HTR-8/SVneo (cell line): ENCODE measurements at places on chromosomes 1 and 21.

DNA sequence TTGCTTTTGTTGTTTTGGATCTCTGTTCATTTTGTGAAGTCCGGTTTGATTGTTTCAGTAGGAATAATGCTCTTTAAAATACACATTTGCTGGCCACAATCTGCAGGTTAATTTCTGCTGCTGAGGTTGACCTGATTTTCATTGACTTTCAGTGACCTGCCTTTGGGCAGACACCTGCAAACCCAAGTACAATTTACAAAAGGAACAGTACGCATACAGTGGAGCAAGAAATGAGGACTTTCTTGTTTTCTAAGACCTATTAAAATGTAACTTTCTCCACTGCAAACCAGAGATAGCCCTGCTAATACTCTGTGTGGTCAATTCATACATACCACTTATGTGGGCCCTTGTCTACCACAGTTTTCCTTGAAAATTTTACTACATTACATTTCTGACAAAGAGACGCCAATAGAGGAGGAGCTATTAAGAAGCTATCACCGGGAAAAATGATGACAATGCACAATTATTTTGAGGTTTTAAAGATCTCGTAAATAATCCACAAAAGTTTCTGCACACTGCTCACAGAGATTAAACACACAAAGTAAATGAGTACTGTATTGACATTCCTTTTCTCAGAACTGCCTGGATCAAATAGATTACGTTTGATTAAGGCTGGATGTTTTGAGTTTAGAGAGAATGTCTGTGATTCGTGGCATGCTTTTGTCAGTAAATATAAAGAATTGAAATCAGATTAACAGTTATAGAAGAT, 141.9 kb downstream of the SDCCAG8 start:
- DNase-seq: no peak

GRCh38 chr1:18883636-18884418, 18.5 kb downstream of the ALDH4A1 start:
- DNase-seq: peak; percentile 61

- DNase-seq: no peak
Observed at GRCh38 chr1:175580841-175581240, 162.6 kb downstream of the TNR start.

GRCh38 chr1:227729144-227729880, 5.8 kb downstream of the JMJD4 start:
- DNase-seq: no peak

DNA sequence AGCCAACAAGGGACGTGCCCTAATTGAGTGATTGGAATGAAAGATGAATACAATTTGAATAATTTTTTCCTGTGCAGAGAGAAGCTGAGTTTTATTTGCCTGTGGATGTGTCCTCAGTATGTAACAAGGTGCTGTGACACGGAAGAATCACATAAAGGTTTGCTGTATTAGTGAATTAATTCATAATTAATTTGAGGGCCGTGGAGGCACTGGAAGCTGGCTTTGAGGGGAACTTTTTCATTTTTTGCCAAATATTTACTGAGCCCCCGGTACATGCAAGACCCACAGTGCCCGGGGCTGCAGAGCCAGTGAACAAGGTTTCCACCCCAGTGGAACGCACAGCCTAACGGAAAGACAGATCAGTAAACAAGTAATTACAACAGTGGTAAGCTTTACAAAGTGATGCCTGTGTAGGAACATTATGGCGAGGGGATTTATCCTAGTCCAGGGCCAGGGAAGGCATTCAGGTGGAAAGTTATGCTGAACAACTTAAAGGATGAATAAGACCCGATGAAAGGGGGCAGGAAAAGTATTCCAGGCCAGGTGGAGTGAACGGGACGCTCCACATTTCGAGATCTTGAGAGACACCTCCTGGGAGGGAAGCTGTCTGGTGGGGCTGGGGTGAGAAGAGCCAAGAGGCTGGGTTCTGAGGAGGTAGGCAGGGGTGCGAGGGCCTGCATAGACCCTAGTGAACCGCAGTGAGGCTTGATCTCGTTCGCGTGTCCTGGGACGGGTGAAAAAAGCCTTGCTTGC, 773 bp upstream of the RCC2 start:
- DNase-seq: no peak

DNA sequence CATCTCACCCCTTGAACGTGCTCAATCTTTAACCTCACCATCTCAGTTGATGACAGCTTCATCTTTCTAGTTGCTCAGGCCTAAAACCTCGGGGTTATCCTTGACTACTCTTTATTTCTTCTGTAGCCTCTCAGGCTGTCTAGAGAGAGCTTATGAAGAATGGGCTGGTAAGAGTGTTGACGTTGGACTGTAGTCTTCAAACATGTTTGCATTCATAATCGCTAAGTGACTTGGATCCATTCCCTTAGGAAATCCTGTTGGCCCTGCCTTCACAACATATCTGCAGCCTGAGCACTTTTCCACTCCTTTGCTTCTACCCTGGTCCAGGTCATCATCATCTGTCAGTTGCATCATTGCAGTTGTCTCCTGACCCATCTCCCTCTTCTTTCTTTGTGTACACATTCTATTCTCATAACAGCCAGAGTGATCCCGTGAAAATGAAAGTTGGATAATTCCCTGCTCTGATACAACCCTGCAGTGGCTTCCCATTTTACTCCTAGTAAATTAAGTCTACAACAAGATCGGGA, 10.5 kb downstream of the UCK2 start:
- DNase-seq: no peak

DNA sequence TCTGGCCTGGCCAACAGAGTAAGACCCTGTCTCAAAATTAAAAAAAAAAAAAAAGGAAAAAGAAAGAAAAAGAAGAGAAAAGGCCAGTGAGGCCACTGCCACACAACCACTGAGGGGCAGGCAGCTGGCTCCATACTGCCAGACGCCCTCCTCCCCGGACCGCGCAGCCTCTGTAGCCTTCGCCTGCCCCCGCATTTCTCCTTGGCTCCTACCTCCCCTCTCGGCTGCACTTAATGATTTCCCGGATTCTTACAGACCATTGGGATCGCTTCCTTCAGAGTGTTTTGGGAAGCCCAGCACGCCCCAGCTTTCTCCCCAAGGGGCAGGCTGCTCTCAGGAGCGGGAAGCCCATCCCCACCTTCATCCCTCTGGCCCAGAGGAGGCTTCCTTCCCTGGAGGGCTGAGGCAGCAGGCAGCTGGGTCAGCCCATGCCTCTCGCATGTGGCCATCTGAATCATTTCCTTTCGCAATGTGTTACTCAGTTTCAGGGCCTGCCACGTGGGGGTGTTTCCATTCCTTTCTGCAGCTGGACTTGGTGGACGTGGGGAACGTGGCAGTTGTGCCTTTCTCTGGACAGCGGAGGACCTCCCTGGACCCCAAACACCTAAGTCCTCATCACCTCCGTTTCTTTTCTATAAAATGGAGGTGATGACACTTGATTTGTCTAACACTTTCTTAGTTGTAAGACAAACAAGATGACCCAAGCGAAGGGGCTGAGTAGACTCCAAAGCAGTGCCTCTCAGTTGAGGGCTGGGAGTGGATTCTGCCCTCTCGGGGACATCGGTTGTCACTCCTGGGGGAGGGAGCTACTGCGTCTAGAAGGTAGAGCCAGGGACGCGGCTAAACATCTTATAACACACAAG, 2.3 kb downstream of the SLC2A5 start:
- DNase-seq: peak; percentile 39

- DNase-seq: no peak
Observed at GRCh38 chr1:92186081-92186480, 31.6 kb upstream of the C1orf146 start.

DNA sequence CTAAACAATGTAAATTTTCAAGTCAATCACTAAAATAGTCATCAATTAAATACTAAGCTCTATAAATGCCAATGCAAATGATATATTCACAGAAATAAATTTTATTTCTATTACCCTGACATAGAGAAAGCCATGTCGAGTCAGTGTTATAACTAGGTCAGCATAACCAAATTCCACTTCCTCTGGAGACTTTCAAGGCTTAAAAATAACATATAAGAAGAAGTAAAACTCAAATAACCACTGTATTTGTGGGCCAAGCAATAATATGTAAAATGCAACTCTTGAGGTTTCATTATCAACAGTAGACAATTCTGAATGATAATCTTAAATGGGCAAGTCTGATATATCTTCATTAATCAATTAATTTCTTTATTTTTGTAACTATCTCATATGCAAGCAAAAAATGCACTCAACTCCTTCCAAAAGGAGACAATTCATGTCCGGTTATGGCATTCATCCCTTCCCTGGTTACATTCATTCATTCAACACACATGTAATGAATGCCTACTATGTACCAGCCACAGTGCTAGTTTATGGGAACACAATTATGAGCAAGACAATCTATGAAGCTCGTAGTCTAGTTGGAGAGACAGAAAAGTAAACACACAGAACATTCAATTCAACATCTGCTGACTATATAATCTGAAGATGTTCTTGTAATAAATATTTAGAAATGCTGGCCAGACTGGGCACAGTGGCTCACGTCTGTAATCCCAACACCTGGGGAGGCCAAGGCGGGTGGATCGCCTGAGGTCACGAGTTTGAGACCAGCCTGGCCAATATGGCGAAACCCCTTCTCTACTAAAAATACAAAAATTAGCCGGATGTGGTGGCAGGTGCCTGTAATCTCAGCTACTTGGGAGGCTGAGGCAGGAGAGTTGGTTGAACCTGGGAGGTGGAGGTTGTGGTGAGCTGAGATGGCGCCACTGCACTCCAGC, 37.1 kb upstream of the CAP1 start:
- no peak for DNase-seq

DNA sequence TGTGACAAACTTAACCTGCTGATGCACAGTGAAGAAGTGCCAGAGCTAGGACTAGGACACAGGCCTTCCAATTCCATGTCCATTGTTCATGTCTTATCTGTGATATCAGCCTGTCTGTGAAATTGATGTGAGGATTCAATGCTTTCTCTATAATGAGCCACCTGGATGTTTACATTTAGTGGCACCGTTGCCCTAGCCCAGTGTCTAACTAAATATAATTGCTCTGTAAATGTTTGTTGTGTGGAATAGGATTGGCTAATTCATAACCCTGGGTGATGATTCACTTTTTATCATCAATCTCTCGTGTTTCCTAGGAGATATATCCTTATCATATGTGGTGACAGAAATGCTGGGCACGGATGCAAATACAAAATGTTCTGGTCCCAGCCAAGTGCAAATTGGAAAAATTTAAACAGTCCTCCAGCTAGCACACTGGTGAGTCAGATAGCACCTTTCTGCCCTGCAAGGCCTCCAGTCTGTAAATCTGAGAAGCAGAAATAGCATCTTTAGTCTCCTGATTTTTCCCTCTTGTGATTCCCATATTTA, 46.9 kb upstream of the GNG12 start:
- DNase-seq: peak; percentile 18

DNA sequence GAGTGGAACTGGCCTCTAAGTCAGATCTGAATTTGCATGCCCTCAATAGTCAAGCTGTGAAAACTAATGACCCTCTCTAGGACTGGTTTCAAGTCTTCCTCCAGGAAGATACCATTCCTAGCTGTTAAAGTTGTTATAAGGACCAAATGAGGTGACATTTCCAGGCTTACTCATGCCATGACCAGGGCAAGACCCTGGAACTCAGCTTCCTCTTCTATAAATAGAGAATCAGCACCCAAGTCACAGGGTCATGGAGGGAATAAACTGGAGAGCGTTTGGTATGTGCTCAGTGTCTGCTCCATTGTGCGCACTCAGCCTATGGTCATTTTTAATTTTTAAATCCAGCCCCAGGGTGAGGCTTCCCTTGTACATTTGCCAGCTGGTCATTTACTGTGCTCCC, 2.5 kb downstream of the S100A9 start:
- DNase-seq: no peak

DNA sequence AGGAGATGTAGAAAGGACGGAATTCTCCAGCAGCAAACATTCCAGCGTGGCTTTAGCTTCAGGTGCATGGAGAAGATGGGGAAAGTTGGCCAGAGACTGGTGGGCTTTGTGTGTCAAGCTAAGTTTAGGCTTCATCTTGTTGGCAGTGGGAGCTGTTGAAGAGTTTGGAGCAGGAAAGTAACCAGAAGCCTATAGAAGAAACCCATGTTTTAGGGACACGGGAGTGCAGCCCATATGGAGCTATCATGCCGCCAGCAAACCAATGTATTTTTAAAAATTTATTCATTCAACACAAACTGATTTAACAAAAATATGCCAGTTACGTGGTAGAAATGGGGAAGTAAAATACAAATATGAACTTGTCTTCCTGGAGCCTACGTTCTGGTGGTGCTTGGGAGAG, 53.7 kb downstream of the ACTL8 start:
- DNase-seq: no peak

DNA sequence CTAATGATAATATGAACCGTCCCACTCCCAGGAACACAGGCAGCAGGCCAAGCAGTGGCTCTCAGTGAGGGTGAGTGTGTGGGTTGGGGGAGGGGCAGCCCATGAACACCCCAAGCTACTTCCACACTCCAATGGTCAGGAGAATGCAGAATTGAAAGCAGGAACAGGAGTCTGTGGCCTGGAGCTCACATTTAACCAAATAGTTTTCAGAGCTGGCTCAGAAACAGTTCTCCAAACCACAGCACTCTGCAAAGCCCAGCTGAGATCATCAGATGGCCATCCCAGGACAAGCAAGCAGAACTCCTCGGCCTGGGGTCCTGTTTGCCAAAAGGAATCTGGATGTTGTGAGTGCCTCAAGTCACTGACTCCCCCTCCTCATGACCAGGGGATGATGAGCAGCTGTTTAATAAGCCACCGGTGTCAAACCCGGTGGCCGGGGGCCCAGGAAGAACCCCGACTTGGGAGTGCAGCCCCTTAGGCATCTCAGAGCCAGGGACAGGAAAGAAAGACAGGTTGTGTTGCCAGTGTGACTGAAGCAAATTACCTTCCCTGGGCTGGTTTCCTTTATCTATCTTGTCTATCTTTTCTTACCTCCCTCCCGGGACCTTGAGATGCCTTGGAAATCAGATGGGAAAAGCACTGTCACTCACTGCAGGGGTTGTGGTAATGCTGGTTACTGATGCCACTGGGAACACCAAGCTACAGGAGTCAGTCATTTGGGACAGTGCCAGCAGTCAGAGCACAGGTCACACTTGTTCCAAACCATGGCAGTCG, 20.4 kb downstream of the DEGS1 start:
- no peak for DNase-seq

DNA sequence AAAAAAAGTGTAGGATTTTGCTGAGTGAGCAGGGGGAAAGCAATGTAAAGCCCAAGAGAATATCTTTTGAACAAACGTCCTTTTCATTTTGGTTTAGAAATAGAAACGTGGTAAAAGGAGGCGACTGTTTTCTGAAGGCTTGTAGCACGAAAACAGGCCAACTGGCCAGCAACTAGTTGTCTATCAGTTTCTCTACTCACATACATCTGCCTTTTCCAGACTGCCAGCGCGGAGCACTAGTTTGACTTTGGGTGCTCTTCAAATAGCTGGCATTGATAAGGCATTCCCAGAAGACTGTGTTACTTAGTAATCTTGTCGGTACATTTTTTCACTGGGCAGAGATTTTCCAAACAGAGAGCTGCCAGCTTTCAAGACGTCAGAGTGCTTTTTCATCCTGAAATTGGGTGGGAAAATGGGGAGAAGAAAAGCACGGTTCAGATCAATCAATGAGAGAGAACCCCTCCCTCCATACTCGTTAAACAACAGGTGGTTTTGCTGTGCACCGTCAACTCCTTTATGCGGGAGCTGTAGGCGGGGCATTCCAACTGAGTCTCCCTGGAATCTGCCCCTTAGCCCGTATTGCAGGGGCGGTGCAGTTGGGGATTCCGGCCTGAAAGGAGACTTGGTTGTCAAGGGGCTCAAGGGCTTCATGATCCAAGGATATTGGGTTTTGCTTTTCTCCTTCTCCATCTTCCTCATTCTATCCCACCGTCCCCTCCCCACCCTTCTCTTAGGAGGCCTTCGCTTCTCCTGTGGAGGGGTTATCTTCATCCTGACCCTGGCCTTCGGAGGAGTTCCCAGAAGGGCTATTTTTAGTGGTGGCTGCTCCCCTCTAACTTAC, 884 bp upstream of the LRRC8C start:
- no peak for DNase-seq

GRCh38 chr21:16633831-16634459, 878.9 kb upstream of the CXADR start:
- no peak for DNase-seq
